ENCODE measurements at places on chromosomes 1 and 21.

- DNase-seq = no peak
- H3K4me1 ChIP-seq = no peaks in the 10 kb centered on the region
- H3K4me3 ChIP-seq = no peak overlapping the region
Measured at GRCh38 chr1:57017717-57018116, 51.9 kb upstream of the C8B start.

GRCh38 chr1:64844175-64844574 lies 99.3 kb downstream of the RAVER2 start:
- no peak overlapping the region for H3K4me3 ChIP-seq
- DNase-seq = no peak
- peaks cover 34% of the 10 kb centered on the region for H3K36me3 ChIP-seq
- H3K27ac ChIP-seq = peak overlapping the region; percentile 28
- H3K4me1 ChIP-seq = no peaks in the 10 kb centered on the region
- no peaks in the 10 kb centered on the region for H3K27me3 ChIP-seq

DNA sequence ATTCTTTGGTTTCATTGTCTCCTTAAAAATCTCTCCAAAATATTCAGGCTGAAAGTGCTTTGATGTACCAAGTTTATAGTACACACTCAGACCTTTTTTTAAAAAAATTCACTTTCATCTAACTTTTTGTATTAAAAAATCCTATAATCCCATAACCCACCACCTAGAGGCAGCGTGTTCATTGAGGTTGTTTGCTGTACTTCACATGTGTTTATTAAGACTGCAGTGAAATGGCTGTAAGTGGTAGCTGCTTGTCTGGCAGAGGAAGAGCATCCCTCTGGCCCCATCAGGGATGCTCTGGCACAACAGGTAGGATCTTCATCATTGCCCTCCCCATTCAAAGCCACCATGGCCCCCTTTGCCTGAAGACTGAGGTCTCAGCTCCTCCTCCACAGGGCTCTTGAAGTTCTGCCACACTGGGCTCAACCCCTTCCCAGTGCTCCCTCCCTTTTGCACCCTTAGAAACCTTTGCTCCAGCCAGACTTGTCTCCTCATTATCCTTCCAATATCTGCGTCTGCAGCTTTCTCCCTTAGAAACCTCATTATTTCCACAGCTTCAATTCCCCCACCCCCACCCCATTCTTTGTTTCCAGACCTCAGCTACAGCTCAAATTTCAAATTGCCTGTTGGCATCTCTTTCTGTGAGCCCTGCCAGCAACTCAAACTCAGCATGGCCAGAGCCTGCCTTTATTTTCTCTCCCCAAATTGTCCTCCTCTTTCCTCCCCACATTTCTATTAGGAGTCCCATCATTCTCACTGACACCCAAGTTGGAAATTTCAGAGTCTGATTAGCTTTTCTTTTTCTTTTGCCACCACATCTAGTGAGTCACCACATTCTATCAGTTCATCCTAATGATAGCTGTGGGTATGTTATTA lies 369.6 kb upstream of the USP24 start:
- peaks cover 2% of the 10 kb centered on the region for H3K27me3 ChIP-seq
- no peaks in the 10 kb centered on the region for H3K4me1 ChIP-seq
- DNase-seq = no peak
- H3K27ac ChIP-seq = no peak overlapping the region
- no peaks in the 10 kb centered on the region for H3K36me3 ChIP-seq
- no peak overlapping the region for H3K4me3 ChIP-seq

- H3K27me3 ChIP-seq = no peaks in the 10 kb centered on the region
- H3K4me3 ChIP-seq = no peak overlapping the region
- DNase-seq = peak; percentile 62
- H3K27ac ChIP-seq = peak overlapping the region; percentile 36
Measured at GRCh38 chr1:160781914-160782689, 13.9 kb upstream of the LY9 start.

DNA sequence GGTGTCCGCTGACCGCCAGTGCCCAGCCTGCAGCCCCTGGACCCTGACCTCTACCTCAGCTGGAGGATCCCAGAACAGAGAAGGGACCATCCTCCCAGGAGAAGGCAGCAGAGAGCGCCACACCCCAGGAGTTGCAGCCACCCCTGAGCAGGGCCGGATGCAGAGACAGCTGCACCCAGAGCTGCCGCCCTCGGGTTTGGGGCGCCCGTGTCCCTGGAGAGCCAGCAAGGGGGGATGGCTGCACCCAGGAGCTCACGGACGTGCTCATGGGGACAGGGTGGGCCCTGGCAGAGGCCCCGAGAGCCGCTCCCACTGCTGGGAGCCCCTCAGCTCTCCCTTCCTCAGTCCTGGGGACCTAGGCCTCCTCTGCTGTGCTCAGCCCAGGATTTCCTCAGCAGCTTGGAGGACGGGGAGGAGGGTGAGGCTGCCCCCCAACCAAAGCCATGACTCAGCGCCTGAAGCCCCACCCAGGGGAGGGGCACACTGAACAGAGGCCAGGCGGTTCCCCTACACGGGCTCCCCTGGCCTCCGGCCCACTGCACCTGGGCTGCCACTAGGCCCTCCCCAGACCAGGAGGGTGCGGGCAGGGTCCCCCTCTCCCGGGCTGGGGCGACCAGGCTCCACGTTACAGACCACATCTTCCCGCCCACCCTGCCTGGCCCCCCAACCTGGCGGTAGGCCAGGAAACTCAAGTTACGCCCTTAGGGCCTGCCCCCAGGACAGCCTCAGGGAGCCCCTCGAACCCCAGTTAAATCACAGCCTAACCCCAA lies 2.2 kb downstream of the ACAP3 start:
- peak overlapping the region; percentile 81 for H3K4me3 ChIP-seq
- H3K36me3 ChIP-seq = no peaks in the 10 kb centered on the region
- H3K27me3 ChIP-seq = no peaks in the 10 kb centered on the region
- H3K27ac ChIP-seq = peak overlapping the region; percentile 64

GRCh38 chr1:18160290-18160942 lies 52.8 kb downstream of the IGSF21 start:
- H3K4me3 ChIP-seq = no peak overlapping the region
- DNase-seq = no peak
- H3K27me3 ChIP-seq = peaks cover 4% of the 10 kb centered on the region
- H3K36me3 ChIP-seq = no peaks in the 10 kb centered on the region
- no peak overlapping the region for H3K27ac ChIP-seq

- no peaks in the 10 kb centered on the region for H3K4me1 ChIP-seq
- no peaks in the 10 kb centered on the region for H3K27me3 ChIP-seq
- H3K36me3 ChIP-seq = no peaks in the 10 kb centered on the region
Measured at GRCh38 chr1:226903819-226904716, 33.7 kb downstream of the PSEN2 start.

- DNase-seq = no peak
- no peaks in the 10 kb centered on the region for H3K4me1 ChIP-seq
- no peak overlapping the region for H3K27ac ChIP-seq
- H3K4me3 ChIP-seq = no peak overlapping the region
- H3K36me3 ChIP-seq = no peaks in the 10 kb centered on the region
Measured at GRCh38 chr1:211920141-211920572, 89.6 kb upstream of the LPGAT1 start.

DNA sequence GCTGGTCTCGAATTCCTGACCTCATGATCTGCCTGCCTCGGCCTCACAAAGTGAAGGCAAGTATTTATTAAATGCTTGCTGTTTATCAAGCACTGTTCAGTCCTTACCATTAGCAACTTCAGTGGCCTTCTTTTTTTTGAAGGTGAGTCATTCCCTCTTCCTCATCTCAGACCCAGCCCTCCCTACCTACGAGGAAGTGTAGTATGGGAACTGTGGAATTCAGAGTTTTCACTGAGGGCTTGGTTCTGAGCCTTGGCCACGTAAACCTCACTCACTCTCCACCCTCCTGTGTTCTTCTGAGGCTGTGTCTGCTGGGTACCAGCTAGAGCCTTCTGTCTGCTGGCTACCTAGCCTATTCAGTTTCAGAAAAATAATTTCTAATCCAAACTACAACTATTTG lies 218.3 kb upstream of the SGIP1 start:
- no peak overlapping the region for H3K4me3 ChIP-seq
- no peak for DNase-seq
- H3K27ac ChIP-seq = no peak overlapping the region
- no peaks in the 10 kb centered on the region for H3K27me3 ChIP-seq

DNA sequence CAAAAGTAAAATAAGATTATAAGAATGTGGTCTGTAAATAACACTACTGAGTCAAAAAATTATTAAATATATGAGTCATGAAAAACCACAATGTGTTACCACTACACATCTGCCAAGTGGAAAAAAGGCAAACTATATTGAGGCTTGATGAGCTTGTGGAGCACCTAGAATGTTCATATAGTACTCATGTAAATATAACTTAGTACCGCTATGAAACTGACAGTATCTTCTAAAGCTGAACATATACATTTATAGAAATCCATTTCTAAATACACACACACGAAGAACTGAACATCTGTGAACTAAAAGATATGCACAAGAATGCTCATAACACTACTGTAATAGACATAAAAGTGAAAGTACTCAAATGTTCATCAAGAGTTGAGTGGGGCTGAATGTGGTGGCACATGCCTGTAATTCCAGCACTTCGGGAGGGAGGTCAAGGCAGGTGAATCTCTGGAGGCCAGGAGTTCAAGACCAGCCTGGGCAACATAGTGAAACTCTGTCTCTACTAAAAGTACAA lies 18.5 kb upstream of the GBP3 start:
- H3K27me3 ChIP-seq = peaks cover 13% of the 10 kb centered on the region
- no peak overlapping the region for H3K4me3 ChIP-seq
- DNase-seq = peak; percentile 66
- peak overlapping the region; percentile 70 for H3K27ac ChIP-seq
- peaks cover 41% of the 10 kb centered on the region for H3K4me1 ChIP-seq

DNA sequence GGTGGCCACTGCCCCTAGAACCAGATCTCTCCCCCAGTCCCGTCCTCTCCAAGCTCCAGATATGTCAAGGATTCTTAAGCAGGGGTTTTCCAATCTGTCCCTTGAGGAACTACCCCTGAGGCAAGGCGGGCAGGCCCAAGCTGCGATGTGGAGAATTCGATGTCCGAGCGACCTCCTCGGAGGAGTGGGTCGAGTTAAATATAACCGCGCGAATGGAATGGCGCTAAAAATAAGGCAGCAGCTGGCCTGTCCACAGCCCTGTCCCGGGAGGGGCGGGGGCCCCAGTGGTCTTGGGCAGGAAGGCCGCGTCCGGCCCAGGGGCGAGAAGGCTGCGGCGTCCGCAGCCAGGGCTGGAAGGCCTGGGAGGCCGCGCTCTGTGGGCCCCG lies 5.8 kb upstream of the FOXD3 start:
- peaks cover 13% of the 10 kb centered on the region for H3K36me3 ChIP-seq
- H3K4me1 ChIP-seq = peaks cover 25% of the 10 kb centered on the region
- H3K4me3 ChIP-seq = no peak overlapping the region
- H3K27ac ChIP-seq = no peak overlapping the region
- DNase-seq = no peak

DNA sequence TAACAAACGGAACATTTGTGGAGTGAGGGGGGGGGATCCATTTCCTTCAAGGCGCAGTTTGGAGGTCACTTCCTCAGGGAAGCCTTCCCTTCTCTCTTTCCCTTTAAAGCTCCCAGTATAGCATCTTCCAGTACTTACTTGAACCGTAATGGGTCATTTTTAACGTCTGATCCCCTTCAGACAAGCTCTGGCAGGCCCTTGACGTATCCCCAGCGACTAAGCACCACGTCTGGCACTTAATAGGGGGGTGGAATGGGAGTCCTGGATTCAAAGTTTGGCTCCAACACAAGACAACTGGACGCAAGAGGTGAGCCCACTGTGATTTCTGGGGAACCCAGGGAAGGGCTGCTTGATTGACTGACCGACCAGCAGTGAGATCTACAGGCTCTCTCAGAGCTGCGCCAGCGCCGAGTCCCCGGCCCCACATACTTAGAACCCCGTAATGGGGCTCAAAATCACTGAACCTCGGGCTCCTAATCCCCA lies 441 bp downstream of the YARS1 start:
- H3K4me3 ChIP-seq = peak overlapping the region; percentile 99
- no peak for DNase-seq
- H3K27me3 ChIP-seq = no peaks in the 10 kb centered on the region
- peak overlapping the region; percentile 94 for H3K27ac ChIP-seq
- H3K4me1 ChIP-seq = peaks cover 54% of the 10 kb centered on the region

DNA sequence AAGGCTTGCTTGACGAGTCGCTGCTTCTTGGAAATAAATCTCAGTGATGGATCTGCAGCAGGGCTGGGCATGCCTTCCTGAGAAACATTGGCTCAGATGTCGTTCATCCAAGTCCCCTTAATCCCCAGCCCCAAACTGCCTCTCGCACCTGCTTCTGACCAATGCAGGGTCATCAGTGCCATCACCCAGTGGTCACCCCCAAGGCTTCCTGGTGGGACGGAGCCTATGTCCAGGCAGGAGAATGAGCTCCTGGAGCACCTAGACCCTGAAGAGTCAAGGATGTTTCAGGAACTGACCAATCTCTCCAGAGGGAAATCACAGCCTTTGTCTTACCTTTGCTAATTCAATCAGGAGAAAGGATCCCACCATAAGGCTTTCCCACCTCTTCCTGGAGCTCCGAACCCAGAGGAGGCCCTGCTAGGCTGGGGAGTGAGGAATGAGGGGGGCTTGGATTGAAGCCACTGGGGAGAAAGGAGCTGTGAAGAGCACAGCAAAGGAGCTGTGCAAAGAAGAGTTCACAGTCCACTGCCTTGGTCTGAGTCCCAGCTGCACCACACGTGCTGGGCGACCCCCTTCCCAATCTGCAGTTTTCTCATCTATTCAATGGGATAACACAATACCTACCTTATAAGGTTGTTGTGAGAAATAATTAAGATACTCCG lies 416.1 kb downstream of the NPHP4 start:
- peaks cover 14% of the 10 kb centered on the region for H3K27me3 ChIP-seq
- H3K36me3 ChIP-seq = no peaks in the 10 kb centered on the region
- no peaks in the 10 kb centered on the region for H3K4me1 ChIP-seq
- H3K4me3 ChIP-seq = no peak overlapping the region
- DNase-seq = no peak

GRCh38 chr1:160214481-160215140 lies 9.4 kb downstream of the PEA15 start:
- H3K27me3 ChIP-seq = no peaks in the 10 kb centered on the region
- DNase-seq = no peak
- peaks cover 10% of the 10 kb centered on the region for H3K4me1 ChIP-seq
- peaks cover 38% of the 10 kb centered on the region for H3K36me3 ChIP-seq
- H3K27ac ChIP-seq = no peak overlapping the region
- H3K4me3 ChIP-seq = no peak overlapping the region

DNA sequence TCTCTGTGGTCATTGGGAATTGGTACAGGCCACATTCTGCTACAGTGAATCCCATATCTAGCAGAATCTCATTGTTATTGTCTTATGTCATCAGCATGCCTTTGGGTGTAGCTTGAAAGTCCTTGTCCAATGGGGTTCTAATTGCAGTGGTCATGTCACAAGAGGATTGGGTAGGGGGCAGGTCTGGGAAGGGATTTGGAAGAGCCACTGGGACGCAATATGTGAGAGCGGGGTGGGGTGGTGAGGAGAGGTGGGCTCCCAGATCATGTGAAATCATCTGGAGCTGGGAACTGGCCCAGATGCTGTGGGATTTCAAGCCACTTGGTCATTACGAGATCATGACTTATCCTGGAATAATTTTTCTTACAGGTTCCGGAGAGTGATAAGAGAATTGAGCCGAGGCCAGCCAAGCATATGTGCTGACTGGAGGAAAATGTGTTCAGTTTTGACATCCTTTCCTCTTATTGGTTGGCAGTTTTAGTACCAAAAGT lies 16.3 kb downstream of the CNIH3 start:
- H3K27me3 ChIP-seq = peaks cover 1% of the 10 kb centered on the region

GRCh38 chr21:44405091-44405947 lies 50.0 kb upstream of the LRRC3 start:
- peaks cover 9% of the 10 kb centered on the region for H3K4me1 ChIP-seq
- H3K27me3 ChIP-seq = no peaks in the 10 kb centered on the region
- DNase-seq = no peak
- H3K36me3 ChIP-seq = no peaks in the 10 kb centered on the region
- no peak overlapping the region for H3K4me3 ChIP-seq
- H3K27ac ChIP-seq = no peak overlapping the region

All from activated CD4-positive, alpha-beta memory T cell treated with anti-CD3 and anti-CD28 coated beads for 36 hours (primary cell).